ENCODE measurements at places on chromosomes 6 and 20. TPM values are rescaled to one million over a fixed set of nuclear protein-coding genes. Genes with fewer than 3 reads are reported as not detected.

GRCh38 chr6:137214931-137215330 lies 4.3 kb downstream of the IFNGR1 start:
- H3K27me3 ChIP-seq: no peaks in the 10 kb centered on the region
- H3K4me3 ChIP-seq: peak overlapping the region; percentile 32
- peaks cover 41% of the 10 kb centered on the region for H3K36me3 ChIP-seq
- DNase-seq: no peak
- peaks cover 68% of the 10 kb centered on the region for H3K4me1 ChIP-seq

The ZSCAN12 gene
- polyA plus RNA-seq: 2.3 TPM

The SSTR4 gene
- not detected for polyA plus RNA-seq

The GPR6 gene
- polyA plus RNA-seq: not detected

DNA sequence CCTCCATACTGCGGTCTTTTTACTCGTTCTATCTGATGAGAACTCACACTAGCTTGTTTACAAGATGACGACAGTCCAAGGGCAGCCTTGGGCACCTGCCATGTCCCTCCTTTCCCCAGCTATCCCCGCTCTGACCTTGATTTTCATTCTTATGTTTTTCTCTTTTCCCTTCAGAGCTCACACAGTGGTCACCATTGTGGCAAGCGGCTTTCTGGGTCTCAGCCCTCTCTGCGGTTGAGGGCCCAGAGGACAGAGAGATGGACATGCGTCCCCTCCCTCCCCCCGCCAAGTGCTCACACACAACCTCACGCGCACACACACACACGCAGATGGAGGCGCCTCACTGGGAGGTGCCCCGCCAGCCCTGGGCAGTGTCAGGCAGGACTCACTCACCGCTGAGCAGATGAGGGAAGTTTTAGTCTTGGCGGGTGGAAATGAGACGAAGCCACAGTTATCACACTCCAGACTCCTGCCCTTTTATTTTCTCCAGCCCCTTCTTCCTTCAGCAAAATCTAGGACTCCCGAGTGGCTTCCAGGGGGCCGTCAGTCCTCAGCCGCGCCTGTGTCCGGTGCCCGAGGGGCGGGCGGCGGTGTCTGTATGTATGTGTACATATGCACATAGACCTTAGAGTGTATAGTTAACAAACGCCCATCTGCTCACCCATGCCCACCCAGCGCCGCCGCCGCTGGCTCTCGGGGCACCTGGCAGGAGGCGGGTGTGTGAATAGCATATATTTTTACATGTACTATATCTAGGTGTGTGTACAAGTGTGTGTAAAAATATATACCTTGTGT lies 13.8 kb upstream of the MYL9 start:
- H3K4me3 ChIP-seq: no peak overlapping the region
- H3K36me3 ChIP-seq: peaks cover 9% of the 10 kb centered on the region
- no peak overlapping the region for H3K27ac ChIP-seq
- no peak for DNase-seq
- H3K27me3 ChIP-seq: no peaks in the 10 kb centered on the region
- H3K4me1 ChIP-seq: peaks cover 21% of the 10 kb centered on the region

DNA sequence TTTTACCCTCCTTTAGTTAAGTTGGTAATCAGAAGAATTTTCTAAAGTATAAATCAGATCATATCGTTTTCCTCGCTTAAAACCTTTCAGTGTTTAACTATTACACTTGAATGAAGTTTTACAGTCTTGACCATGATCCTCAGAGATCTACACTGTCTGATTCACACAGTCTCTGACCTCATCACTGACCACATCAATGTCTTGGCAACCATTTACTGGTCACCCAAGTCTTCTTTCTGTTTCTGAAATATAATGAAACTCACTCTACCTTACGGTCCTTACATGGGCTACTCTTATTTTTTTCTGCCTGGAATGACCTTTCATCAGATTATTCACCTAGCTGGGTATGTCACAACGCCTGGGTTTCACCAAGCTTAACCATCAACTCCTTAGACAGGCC lies 71.4 kb downstream of the ADGB start:
- H3K27me3 ChIP-seq: peaks cover 7% of the 10 kb centered on the region
- no peak for DNase-seq
- no peak overlapping the region for H3K27ac ChIP-seq
- no peak overlapping the region for H3K4me3 ChIP-seq
- H3K36me3 ChIP-seq: no peaks in the 10 kb centered on the region

GRCh38 chr6:155196911-155197310 lies 66.9 kb upstream of the CLDN20 start:
- peaks cover 6% of the 10 kb centered on the region for H3K27me3 ChIP-seq
- no peaks in the 10 kb centered on the region for H3K36me3 ChIP-seq
- H3K27ac ChIP-seq: no peak overlapping the region
- H3K4me1 ChIP-seq: no peaks in the 10 kb centered on the region
- DNase-seq: no peak

GRCh38 chr6:57072108-57072507 lies 17.9 kb upstream of the ZNF451 start:
- H3K4me1 ChIP-seq: no peaks in the 10 kb centered on the region
- no peak for DNase-seq
- H3K27me3 ChIP-seq: no peaks in the 10 kb centered on the region
- no peak overlapping the region for H3K4me3 ChIP-seq
- H3K36me3 ChIP-seq: peaks cover 6% of the 10 kb centered on the region
- no peak overlapping the region for H3K27ac ChIP-seq

The GRM4 gene
- polyA plus RNA-seq: not detected

GRCh38 chr20:62364911-62365736 lies 2.0 kb downstream of the LAMA5 start:
- DNase-seq: no peak
- no peaks in the 10 kb centered on the region for H3K36me3 ChIP-seq
- H3K4me3 ChIP-seq: peak overlapping the region; percentile 70
- peaks cover 4% of the 10 kb centered on the region for H3K27me3 ChIP-seq

The PDYN gene
- polyA plus RNA-seq: not detected

The PTCHD4 gene
- polyA plus RNA-seq: not detected

DNA sequence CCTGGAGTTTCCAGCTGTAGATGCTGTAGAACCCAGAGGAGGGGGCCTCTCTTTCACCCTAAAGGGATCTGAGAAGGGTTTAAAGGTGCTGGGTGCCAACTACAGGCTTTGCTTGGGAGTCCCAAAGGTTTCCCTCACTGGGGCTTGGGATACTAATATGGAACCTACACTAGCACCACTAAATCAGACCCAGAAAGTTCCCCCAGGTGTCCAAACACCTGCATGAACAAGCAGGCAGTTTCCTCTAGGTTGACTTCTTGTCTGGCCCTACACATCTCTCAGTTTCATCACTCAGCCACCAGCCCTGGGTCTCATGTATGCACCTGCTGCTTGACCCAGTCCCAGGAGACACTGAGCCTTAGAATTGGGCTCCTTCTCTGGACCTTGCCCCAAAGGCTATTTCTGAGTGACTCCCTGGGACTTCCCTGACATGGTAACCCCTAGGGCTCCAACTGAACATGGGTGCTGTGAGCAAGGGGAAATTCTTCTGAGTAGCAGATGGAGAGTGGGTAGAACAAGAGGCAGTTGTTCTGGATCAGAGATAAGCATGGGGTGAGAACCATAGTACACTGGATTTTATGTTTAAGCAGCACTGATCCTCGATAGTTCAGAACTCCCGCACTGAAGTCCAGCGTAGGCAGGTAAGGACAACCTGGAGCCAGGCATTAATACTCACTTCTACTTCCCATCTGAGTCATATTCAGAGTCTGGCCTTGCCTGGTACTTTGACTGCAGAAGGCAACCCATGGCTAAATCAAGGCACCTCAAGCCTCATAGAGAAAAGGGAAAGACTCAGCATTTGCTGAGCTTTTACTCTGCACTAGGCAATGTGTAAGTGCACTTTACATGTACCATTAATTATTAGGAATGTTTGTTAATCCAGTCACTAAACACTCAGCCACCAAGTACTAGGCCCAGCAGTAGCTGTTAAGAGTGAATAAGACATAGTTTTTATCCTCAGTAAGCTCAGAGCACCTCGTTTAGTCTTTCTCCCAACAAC lies 16.8 kb downstream of the BCL2L1 start:
- DNase-seq: no peak
- H3K27me3 ChIP-seq: no peaks in the 10 kb centered on the region
- H3K4me1 ChIP-seq: peaks cover 22% of the 10 kb centered on the region
- peaks cover 8% of the 10 kb centered on the region for H3K36me3 ChIP-seq

- no peaks in the 10 kb centered on the region for H3K36me3 ChIP-seq
- H3K4me1 ChIP-seq: no peaks in the 10 kb centered on the region
- H3K27me3 ChIP-seq: no peaks in the 10 kb centered on the region
- no peak overlapping the region for H3K4me3 ChIP-seq
These were observed 81.3 kb upstream of the BMP2 start for GRCh38 chr20:6686171-6686570.

The SLC13A3 gene
- not detected for polyA plus RNA-seq

DNA sequence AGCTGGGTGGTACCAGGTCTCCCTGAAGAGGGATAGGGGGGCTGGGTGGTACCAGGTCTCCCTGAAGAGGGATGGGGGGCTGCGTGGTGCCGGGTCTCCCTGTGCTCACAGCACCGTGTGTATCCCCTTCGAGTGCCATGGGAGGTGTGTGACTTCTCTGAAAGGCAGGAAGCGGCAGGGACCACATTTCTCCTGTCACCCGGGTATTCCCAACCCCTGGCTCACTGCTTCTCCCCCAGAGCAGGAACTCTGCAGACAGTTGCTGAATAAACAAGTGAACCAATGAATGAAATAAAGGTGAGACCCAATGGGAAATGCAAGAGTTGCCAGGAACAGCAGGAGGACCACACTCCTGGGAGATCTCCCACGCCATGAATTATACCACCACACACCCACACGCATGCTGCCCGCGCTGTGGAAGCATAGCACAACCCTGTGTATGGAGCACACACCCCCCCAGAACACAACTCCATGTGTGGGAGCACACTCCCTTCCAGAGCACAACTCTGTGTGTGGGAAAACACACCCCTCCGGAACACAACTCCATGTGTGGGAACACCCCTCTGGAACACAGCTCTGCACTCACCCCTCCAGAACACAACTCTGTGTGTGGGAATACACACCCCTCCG lies 50.7 kb downstream of the RNASET2 start:
- no peak overlapping the region for H3K4me3 ChIP-seq
- peaks cover 12% of the 10 kb centered on the region for H3K36me3 ChIP-seq
- no peak for DNase-seq
- no peaks in the 10 kb centered on the region for H3K27me3 ChIP-seq

The PHACTR1 gene
- 108 TPM for polyA plus RNA-seq

The RBPJL gene
- not detected for polyA plus RNA-seq

GRCh38 chr6:3744901-3745470 lies 6.5 kb downstream of the PXDC1 start:
- H3K27me3 ChIP-seq: peaks cover 3% of the 10 kb centered on the region
- no peaks in the 10 kb centered on the region for H3K36me3 ChIP-seq
- peaks cover 44% of the 10 kb centered on the region for H3K4me1 ChIP-seq
- no peak for DNase-seq
- no peak overlapping the region for H3K27ac ChIP-seq

The GMEB2 gene
- polyA plus RNA-seq: 9.1 TPM

The SRSF12 gene
- polyA plus RNA-seq: 0.18 TPM

- peaks cover under 1% of the 10 kb centered on the region for H3K36me3 ChIP-seq
- DNase-seq: no peak
- H3K4me1 ChIP-seq: peaks cover 68% of the 10 kb centered on the region
- H3K4me3 ChIP-seq: peak overlapping the region; percentile 82
- H3K27ac ChIP-seq: peak overlapping the region; percentile 90
These were observed 181.2 kb upstream of the CCN2 start for GRCh38 chr6:132132422-132132821.

The SLC32A1 gene
- not detected for polyA plus RNA-seq

The SYCP2L gene
- not detected for polyA plus RNA-seq

The PSORS1C1 gene
- polyA plus RNA-seq: not detected

- no peak overlapping the region for H3K27ac ChIP-seq
- no peaks in the 10 kb centered on the region for H3K4me1 ChIP-seq
- no peak for DNase-seq
These were observed 43.7 kb downstream of the GRM4 start for GRCh38 chr6:34102099-34102656.

The TCF15 gene
- polyA plus RNA-seq: not detected

GRCh38 chr6:159513074-159513720 lies 179.8 kb downstream of the SOD2 start:
- H3K36me3 ChIP-seq: no peaks in the 10 kb centered on the region
- H3K4me3 ChIP-seq: no peak overlapping the region
- DNase-seq: no peak
- peaks cover 9% of the 10 kb centered on the region for H3K27me3 ChIP-seq

- H3K4me1 ChIP-seq: peaks cover 11% of the 10 kb centered on the region
- no peaks in the 10 kb centered on the region for H3K36me3 ChIP-seq
- no peak for DNase-seq
- H3K27me3 ChIP-seq: no peaks in the 10 kb centered on the region
- no peak overlapping the region for H3K27ac ChIP-seq
- no peak overlapping the region for H3K4me3 ChIP-seq
These were observed 163.2 kb downstream of the KHDC1L start for GRCh38 chr6:73062130-73062529.

The TMEM244 gene
- polyA plus RNA-seq: not detected

The BNIP5 gene
- not detected for polyA plus RNA-seq

GRCh38 chr6:28980852-28981430 lies 24.2 kb downstream of the ZNF311 start:
- peak overlapping the region; percentile 88 for H3K27ac ChIP-seq
- H3K4me1 ChIP-seq: peaks cover 51% of the 10 kb centered on the region
- peaks cover 33% of the 10 kb centered on the region for H3K27me3 ChIP-seq
- peak overlapping the region; percentile 95 for H3K4me3 ChIP-seq

DNA sequence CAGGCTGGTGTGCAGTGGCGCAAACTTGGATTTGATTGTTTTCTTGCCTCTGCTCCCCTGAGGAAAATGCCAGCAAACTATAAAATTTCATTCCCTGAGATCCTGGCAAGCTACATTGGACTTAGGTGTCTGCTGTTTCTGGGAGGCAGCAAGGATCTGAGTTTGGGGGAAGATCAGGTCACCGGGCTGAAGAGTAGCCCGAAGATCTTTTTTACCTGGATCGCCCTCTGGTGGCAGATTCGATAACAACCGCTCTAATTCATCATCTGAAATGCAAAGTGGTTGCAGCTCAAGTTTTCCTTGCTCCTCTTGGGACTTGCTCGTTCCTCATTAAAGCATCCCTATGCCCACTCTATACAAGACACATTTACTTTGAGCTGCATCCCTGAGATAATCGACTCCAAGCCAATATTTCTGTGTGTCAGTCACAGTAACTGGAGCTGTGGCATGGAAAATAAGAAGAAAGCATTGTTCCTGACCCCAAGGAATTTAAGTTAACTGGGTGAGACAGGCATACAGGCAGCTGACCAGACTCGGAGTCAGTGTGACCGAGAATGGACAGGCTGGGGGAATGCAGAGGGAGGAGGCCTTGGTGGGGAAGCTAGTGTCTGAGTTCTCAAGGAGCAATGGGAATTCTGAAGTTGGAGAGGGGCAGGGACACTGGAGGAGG lies 131.8 kb upstream of the PROKR2 start:
- H3K27me3 ChIP-seq: peaks cover 35% of the 10 kb centered on the region
- DNase-seq: peak; percentile 23
- no peaks in the 10 kb centered on the region for H3K4me1 ChIP-seq
- H3K27ac ChIP-seq: no peak overlapping the region
- no peak overlapping the region for H3K4me3 ChIP-seq
- H3K36me3 ChIP-seq: no peaks in the 10 kb centered on the region

- no peak overlapping the region for H3K4me3 ChIP-seq
- H3K27me3 ChIP-seq: no peaks in the 10 kb centered on the region
These were observed 8.3 kb downstream of the IFNGR1 start for GRCh38 chr6:137210903-137211302.

- no peaks in the 10 kb centered on the region for H3K27me3 ChIP-seq
- peaks cover 53% of the 10 kb centered on the region for H3K36me3 ChIP-seq
- no peak for DNase-seq
- peaks cover 67% of the 10 kb centered on the region for H3K4me1 ChIP-seq
These were observed 8.7 kb downstream of the TRIM38 start for GRCh38 chr6:25971187-25971821.

All from naive B cell (primary cell).